ENCODE measurements at places on chromosomes 4 and X. TPM values are rescaled to one million over a fixed set of nuclear protein-coding genes. Genes with fewer than 3 reads are reported as not detected.

ASB5 gene
- not detected for total RNA-seq

SPANXD gene
- total RNA-seq: not detected

TLL1 gene
- not detected for total RNA-seq

HSD17B13 gene
- total RNA-seq: not detected

PDZD4 gene
- 4.9 TPM for total RNA-seq

XAGE1A gene
- total RNA-seq: not detected

HPGDS gene
- total RNA-seq: not detected

CT45A2 gene
- not detected for total RNA-seq

PTPN13 gene
- total RNA-seq: 3.2 TPM

Data from activated CD4-positive, alpha-beta memory T cell treated with anti-CD3 and anti-CD28 coated beads for 36 hours (primary cell).